Stimulated activated CD4-positive, alpha-beta T cell treated with anti-CD3 and anti-CD28 coated beads, Interleukin-15, amount 100 ng/mL, for 1 hour (primary cell): ENCODE measurements at places on chromosomes 6 and 20.

DNA sequence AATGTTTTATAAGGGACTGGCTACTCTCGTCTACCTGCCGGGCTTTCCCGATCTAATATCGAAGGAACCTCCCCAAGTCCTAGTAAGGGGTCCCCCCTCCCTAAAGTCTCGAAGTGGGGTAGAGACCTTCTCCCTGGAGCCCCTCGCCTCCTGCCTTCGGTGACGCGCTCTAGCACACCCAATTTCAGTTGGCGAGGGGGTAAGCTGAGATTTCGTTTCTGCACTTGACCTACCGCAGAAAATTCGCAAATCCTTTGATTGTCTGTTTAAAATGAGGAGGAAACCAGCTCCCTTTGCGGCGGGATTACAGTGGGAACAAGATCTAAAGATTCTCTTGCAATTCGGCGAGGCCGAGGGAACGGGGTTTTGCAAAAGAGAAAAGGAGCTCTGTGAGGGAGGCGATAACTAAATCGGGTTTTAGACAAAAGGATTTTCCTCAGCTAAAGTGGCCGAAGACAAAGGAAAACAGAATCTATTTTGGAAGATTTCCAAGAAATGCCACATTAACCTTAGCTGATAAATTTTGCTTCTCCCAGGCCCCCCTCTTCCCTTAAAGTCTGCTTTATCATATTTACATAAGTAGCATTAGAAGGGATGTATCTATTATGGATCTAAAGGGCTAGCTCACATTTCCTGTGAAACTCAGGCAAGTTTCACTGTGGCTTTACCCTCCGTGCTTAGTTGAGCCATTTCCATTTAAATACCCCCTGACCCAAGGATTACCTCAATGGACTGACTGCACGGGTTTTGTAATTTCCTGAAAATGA lies 8.4 kb downstream of the SIM1 start:
- DNase-seq, result no peak

- DNase-seq, result no peak
These were observed 45.2 kb upstream of the NHSL1 start for GRCh38 chr6:138544501-138544900.

GRCh38 chr6:153162646-153163045 lies 31.6 kb upstream of the RGS17 start:
- no peak for DNase-seq

DNA sequence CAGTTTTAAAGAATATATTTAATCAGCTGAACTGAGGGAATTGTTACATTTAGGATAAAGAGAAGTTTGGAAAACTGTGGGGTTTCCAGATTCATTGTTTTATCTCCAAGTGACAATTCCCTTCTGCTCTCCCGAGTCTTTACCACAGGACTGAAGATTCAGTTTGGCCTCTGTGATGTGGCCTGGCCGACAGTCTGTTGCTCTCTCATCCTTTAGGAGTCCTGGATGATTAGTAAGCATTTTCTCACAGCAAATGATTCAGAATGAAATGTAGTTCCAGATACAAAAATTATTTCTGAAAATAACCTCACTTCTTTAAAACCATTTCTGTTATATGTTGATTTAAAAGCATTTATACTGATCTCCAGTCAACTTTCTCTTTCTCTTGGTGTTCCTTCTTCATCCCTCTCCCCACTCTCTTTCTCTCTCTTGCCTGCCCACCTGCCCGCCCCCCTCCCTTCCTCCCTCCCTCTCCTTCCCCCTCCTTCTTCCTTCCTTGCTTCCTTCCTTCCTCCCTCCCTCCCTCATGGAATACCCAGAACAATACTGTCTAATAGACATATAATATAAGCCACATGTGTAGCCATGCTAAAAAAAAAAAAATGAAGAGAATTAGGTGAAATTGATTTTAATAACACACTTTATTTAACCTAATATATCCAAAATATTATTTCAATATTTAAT lies 254.9 kb downstream of the PRL start:
- DNase-seq, result no peak

GRCh38 chr6:157867155-157867559 lies 44.1 kb downstream of the SNX9 start:
- no peak for DNase-seq

DNA sequence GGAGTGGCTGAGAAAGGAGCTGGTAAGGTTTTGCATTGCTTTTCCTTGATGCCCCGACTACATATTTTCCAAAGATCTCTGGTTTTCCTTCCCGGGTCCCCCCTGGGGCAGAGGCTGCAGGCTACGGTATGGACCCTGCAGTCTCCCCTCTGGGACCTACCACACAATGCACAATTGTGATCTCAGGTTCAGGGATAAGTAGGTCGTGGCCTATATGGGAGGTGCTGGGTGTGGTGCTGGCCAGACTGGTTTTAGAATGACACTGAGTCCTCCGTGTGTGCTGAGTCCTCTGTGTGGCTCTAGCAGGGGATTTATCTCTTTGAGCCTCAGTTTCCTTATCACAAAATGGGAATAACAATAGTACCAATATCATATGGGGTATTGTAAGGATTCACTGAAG lies 376 bp downstream of the C20orf202 start:
- DNase-seq, result no peak

GRCh38 chr20:45415822-45416637 lies at the start of gene PIGT:
Gene PIGT, plus strand, starts transcription at chr20:45416141. Its CDS starts 16 bp downstream, at chr20:45416157.
- peak; percentile 75 for DNase-seq

- DNase-seq, result no peak
These were observed 17.4 kb downstream of the PRPH2 start for GRCh38 chr6:42704937-42705374.

- peak; percentile 33 for DNase-seq
These were observed 117.3 kb downstream of the OPRM1 start for GRCh38 chr6:154156135-154156896.
